ENCODE measurements at places on chromosomes 11 and 22.

DNA sequence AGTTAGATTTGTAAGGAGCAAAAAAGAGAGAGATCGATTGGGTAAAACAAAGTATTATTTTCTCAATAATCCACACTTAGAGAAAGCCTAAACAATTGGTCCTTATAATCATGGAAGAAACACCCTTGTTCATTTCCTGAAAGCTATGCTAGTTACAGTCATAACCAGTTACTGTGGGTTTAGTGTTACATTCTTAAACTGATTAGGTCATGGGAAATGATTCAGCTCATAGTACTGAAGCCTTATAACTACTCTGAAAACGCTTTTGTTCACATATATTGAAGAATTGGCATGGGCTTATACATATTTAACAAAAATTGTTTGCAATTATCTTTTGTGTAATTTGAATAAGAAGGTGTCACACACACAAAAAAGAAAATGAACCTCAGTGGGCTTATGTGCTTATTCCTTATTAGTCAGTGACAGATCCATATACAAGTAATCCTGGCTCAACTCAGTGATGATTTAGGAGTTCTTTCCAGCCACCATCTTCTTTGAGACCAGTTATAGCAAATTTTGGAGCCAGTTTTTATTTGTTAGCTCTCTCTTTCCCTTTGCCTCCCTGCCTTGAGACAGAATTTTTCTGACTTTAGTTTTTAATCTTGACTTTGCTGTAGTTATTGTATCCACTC lies 198.5 kb upstream of the CTSC start:
- DNase-seq, result peak; percentile 95

DNA sequence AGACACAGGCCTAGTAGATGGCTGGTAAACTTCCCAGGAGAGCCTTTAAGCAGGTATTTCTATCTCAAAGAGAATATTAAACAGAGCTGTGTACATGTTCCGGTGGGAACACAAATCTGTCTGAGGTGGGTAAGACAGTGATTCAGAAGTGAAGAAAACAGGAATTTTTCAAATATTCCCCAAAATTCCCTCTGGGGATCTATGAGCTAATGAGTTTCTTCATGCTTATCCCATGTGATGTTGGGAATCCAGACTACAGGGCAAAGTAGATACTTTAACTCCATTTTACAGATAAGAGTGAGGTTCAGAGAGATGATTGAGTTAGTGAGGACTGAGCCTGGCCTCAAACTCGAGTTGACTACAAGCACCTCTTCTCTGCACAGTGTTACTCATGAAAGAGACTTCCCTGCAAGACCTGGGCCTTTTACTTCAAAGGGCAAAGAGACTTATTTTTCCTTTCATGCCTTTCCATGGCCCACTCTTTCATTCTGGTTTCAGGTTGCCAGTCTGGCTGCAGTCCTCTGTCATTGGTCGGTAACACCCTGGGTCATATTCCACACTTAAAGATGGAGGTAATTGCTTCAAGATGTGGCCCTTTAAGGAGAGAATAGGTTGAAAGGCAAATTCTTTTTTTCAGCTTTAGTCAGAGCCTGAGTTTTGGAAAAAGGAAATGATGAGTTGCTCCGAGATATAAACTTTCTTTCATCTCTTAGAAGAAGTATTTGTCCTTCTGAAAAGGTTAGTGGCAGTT lies 70.1 kb downstream of the CYB5R2 start:
- peak; percentile 28 for DNase-seq

DNA sequence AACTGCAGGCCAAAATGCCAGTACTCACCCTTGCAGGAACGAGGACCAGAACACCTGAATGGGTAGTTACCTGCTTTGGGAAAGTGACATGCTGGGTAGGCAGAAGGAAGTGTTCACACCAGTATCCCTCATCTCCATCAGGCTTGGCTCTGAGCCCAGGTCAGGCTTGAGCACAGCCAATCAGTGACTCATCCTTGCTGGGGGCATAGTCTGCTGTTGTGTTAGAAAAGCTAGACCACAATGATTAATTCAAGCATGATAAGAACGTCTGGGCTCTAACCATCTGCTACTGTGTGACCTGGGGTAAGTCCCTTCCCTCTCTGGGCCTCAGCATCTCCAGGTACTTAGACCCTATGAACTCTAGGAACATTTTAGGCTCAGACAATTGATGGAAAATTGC lies 450.4 kb downstream of the MIAT start:
- peak; percentile 99 for DNase-seq

GRCh38 chr11:94148189-94148588 lies 19.5 kb downstream of the PANX1 start:
- DNase-seq, result no peak

DNA sequence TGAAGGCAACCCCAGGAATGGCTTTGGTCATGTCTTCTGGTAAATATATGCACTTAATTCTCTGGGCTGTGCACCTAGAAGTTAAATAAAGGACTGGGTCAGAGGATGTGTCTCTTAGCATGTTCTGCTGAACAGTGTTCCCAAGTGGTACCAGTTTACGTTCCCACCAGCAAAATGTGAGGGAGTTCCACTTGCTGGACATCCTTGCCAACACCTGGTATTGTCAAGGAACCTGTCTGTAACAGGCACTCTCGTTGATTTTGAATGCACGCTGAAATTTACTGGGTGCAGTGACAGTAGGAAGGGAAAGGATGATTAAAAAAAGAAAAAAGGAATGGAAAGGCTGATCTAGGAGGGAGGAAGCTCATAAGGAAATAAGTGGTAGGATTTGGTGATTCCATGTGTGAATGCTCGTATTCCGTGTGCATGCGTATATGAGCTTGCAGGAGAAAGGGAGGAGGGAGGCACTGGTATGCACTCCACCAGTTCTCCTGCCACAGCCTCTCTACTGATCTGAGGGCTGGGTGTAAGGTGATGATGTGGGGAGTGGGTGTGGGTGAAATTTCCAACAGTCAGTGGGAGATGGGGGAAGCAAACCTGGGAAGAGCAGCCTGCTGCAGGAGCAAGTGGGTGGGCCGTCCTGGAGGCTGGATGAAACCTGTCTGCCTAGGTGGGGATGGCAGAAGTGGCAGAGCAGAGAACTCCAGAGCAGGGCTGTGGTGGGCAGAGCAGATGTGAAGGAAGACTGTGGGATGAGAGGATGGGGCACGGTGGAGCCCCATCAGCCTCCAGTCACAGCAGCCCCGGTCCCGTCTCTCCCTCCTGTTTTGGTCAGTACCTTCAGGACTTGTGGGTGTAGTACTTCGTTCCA lies 15.0 kb downstream of the MED15 start:
- no peak for DNase-seq

GRCh38 chr11:131354251-131354701 lies 16.1 kb upstream of the NTM start:
- peak; percentile 12 for DNase-seq

GRCh38 chr11:46669711-46670139 lies 30.7 kb downstream of the ARHGAP1 start:
- peak; percentile 41 for DNase-seq

- DNase-seq, result no peak
Observed at GRCh38 chr22:48820481-48821345, 1007.0 kb downstream of the BRD1 start.

DNA sequence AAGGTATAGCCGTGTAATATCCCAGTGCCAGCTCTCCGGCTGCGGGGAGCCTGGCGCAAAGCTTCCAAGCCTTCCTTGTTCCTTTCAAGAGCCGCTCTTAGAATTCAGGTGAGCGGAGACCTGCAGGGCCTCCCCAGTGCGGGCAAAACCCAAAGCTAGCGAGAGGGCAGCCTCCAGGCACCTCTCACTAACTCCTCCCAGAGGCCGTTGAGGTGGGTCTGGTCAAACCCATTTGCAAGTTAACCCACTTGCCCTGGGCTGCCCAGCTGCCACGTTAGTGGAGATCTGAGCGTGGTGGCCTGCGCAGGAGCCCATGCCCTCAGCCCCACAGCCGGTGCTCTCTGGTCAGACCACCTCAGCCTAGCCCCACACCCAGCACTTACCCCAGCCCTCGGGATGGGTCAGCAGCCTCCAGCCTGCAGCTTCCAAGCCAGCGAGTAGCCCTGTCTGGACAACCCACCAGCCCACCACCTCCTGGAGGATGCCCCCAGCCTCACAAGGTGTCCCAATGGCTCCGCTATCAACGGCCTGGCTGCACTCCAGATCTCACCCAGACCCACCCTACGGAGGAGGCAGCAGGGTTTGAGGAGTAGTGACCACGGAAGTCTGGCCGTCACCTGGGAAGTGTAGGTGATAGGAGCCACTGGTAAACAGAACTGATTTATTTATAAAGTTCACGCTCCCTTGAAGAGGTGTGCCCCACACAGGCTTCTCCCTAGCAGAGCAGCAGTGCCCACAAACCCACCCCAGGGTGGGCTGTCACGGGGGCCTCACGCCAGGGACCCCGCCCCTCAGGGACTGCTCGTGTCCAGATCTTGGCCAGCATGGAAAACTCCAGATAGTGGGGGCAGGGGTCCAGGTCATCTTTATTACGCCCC lies 2.3 kb downstream of the ASCL2 start:
- no peak for DNase-seq

GRCh38 chr11:97786961-97787360 lies 1233.8 kb upstream of the CNTN5 start:
- no peak for DNase-seq

DNA sequence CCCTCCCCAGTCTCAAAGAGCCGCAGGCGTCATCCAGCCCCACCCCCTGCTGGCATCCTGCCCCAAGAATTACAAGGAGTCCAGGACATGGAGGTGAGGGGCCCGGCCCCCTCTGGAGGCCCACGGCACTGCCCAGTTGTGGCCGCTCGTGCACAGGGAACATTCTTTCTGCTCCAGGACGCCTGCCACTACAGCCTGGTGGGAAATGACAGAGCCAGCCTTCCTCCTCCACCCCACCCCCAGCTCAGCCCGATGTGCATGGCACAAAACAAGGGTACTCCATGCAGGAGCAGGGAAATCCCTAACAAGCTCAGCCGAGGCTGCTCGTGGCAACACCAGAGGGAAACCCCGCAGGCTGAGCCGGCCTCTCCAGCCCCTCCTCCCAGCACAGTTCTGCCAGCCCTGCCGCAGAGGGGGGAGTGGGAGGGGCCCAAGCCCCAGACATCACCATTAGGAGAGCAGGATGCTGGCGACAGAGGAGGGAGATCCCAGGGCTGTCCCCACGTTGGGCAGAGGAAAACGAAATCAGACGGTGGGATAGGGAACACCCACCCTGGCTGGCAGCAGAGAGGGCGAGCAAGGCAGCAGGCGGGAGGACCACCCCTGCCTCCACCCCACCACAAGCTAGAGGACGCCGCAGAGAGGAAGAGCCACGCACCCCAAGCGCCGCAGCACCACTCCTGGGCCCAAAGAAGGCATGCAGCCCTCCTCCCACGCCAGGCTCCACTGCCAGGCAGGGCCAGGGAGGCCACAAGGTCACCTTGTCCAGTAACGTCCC lies 10.0 kb downstream of the IGSF9B start:
- no peak for DNase-seq

DNA sequence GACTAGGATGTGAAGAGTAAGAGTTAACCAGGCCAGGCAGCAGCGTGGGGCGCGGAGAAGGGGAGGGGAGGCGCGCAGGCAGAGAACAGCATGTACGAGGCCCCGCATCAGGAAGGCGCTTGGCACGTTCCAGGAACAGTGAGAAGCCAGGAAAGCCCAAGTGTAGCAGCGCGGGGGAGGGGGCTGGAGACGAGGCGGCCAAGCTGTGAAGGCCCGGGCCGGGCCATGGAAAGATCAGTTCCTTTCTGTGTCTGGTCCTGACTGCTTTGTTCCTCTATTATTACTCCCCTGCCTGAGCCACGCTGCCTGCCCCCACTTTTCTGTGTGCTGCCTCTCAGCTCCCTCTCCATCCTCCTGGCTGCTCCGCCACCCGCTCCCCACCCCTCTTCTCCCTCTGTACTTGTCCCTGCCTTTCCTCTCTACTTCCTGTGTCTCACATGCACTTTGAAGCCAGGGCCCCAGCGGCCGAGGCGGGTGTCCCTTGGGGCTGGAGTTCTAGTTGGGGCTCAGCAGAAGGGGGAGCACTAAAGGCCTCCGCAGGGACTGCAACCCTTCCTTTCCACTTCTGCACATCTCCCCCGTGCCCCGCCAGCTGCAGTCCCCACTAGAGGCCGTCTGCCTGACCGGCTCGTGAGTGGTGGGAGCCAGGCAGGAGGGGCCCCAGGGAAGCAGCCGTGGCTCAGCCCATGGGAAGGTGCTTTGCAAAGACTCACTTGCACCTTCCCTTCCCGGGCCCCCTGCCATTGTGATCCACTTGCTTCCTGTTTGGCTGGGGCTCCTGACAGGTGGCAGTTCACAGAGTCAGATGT lies 63.7 kb downstream of the PRDM11 start:
- DNase-seq, result peak; percentile 78

DNA sequence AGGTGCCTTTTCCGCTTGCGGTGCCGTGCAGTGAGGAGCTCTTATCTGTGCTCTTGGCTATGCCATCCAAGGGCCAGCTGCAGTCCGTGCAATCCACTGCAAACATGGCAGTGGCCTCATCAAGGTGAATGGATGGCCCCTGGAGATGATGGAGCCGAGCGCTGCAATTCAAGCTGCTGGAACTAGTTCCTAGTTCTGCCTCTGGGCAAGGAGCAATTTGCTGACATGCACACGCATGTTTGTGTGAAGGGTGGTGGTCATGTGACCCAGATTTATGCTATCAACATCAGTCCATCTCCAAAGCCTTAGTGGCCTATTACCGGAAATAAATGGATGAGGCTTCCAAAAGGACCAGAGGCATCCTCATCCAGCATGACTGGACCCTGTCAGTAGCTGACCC lies 3.1 kb upstream of the EHD1 start:
- DNase-seq, result no peak

DNA sequence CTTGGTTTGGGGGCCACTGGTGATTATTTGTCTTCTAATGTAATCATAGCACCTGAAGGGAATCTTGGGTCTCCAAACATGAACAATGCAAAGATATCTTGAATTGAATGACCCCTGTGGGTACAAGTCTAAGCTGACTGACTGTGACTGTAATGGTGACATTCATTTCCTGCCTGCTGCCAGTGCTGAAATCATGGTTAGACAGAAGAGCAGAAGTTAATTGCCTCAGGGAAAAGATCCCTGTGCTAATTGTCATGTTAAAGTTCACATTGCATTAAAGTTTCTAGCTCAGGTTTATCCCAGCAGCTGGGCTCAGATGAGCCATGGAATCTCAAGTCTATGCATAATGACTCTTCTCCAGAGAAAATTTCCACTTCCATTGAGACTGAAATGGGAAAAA lies 772.0 kb downstream of the ETS1 start:
- DNase-seq, result no peak

- DNase-seq, result no peak
Observed at GRCh38 chr22:47299863-47300697, 537.6 kb downstream of the TBC1D22A start.

DNA sequence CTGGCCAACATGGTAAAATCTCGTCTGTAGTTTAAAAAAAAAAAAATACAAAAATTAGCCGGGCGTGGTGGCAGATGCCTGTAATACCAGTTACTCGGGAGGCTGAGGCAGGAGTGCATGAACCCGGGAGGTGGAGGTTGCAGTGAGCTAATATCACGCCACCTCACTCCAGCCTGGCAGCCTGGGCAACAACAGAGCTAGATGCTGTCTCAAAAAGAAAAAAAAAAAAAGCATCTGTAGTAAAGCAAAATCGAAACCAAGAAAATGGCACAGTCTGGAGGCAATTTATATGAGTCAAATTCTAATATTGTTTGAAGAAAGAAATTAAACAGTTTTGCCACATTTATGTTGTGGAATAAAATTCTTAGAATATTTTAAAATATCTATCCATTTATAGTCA lies 365.0 kb upstream of the CHORDC1 start:
- no peak for DNase-seq

GRCh38 chr22:42500836-42501179 lies 18.8 kb downstream of the RRP7A start:
- no peak for DNase-seq

GRCh38 chr11:11916981-11917399 lies 75.2 kb downstream of the USP47 start:
- DNase-seq, result peak; percentile 91

- DNase-seq, result no peak
Observed at GRCh38 chr11:68413591-68413999, 47.0 kb upstream of the PPP6R3 start.

Measured in iris pigment epithelial cell (primary cell).